A549 treated with CORT108297 at 1 μM for 4 hours (cell line): ENCODE measurements at places on chromosomes 4 and X. TPM values are rescaled to one million over a fixed set of nuclear protein-coding genes. Genes with fewer than 3 reads are reported as not detected.

SHISA3 gene
- not detected in 5 replicates for total RNA-seq

SLC10A6 gene
- not detected in 5 replicates for total RNA-seq

NDP gene
- not detected in 5 replicates for total RNA-seq

IL1RAPL1 gene
- 0.04 TPM in 1 of 5 replicates, not detected in the others for total RNA-seq

EDA2R gene
- total RNA-seq = 11.3 to 14.6 TPM (median 13.5 TPM) in 5 replicates

INPP4B gene
- total RNA-seq = 3.9 to 6.4 TPM (median 6.3 TPM) in 5 replicates

MAN2B2 gene
- total RNA-seq = 8.2 to 10.6 TPM (median 9.6 TPM) in 5 replicates

CXXC4 gene
- total RNA-seq = 0.02 to 0.05 TPM in 2 of 5 replicates, not detected in the others

UCHL1 gene
- 963 to 1,029 TPM (median 989 TPM) in 5 replicates for total RNA-seq

YTHDC1 gene
- 30.3 to 44.6 TPM (median 32.7 TPM) in 5 replicates for total RNA-seq

GYG2 gene
- total RNA-seq = 3.0 to 5.0 TPM (median 4.5 TPM) in 5 replicates

ZFP92 gene
- 0.35 to 0.65 TPM (median 0.60 TPM) in 5 replicates for total RNA-seq

PWWP3B gene
- not detected in 5 replicates for total RNA-seq
